ENCODE measurements at places on chromosomes 5 and 9.

DNA sequence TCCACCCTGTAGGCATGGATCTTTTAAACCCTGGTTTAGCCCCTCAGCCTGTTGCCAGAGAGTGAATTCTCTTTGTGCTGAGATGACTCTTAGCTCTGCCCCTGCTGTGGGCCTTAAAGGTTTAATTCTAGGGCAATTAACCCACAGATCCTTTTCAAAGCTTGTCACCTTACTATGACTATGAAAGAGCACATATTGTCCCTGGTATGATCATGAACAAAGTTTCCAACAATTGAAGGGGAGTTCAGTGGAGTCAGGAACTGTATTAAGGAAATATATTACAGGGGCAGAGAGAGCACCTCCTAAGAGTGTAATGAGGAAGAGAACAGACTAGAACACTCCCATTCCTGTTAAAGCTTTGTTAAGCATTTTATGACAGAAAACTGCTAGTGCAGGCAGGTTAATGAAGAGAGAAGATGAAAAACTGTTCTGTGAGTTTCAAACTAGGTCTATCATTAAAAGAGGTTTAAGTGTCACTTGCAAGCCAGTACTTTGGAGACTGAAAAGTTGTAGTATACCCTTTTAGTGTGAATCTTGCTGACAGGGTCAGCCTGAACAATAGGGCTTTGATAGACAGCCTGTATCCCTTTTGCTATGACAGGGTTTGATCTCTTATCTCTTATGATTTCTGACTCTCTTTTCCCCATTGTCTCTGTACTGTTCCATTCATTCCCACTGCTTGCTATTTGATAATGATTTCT is 104.2 kb upstream of the ELL2 start:
- DNase-seq: no peak

- no peak for DNase-seq
Observed at GRCh38 chr5:176772271-176773210, 37.8 kb upstream of the UNC5A start.

GRCh38 chr9:21450733-21451394 is 10.6 kb downstream of the IFNA1 start:
- DNase-seq: no peak

DNA sequence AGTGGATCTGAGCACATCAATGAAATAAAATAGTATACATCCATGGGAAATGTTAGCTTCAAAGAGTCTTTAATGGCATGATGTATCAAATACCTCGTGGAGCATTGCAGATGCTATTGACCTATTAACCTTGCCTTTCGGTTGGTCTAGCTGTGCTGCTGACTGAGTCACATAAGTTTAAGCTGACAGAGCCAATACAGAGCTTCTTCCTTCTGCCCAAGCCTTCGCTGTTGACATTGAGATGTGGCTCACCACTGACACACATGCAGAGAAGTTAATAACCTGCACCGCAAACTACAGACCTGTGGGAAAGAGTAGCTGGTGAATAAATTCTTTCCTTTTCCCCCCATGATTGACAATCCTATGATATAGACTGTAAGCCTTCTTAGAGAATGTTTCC is 78.2 kb downstream of the LURAP1L start:
- no peak for DNase-seq

All from nephron progenitor cell (in vitro differentiated cells).